ENCODE measurements at places on chromosomes 13 and 19. TPM values are rescaled to one million over a fixed set of nuclear protein-coding genes. Genes with fewer than 3 reads are reported as not detected.

ONECUT3 gene
- not detected for total RNA-seq

ZNF749 gene
- total RNA-seq, result 14.2 TPM

CGB5 gene
- not detected for total RNA-seq

DAND5 gene
- not detected for total RNA-seq

CACNG7 gene
- not detected for total RNA-seq

ICAM3 gene
- 17.4 TPM for total RNA-seq
